Tibial artery (tissue), 4 donors: ENCODE measurements at places on chromosomes 3 and 15.

GRCh38 chr3:171419457-171419856 lies 40.7 kb downstream of the TNIK start:
- no peak for DNase-seq

- DNase-seq = peak; percentile 87
Measured at GRCh38 chr15:93030430-93031102, 58.4 kb downstream of the RGMA start.

DNA sequence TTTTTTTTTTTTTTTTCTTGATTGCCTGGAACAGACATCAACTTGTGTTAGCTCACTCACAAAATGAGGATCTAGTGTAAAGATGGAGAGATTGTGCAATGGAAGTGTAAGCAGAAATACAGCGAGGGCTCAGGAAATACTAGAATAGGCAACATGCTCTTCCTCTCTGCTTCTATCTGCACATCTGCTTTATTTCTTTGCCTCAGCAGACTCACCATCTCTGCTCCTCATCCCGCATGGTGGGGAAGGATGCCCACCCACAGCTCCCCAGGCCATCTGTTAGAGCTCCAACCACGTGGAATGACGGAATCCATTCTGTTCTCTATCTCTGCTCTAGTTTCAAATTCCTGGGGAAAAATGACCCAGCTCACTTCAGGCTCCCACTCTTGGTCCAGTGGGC lies 128.0 kb upstream of the ADAMTS9 start:
- DNase-seq = no peak

DNA sequence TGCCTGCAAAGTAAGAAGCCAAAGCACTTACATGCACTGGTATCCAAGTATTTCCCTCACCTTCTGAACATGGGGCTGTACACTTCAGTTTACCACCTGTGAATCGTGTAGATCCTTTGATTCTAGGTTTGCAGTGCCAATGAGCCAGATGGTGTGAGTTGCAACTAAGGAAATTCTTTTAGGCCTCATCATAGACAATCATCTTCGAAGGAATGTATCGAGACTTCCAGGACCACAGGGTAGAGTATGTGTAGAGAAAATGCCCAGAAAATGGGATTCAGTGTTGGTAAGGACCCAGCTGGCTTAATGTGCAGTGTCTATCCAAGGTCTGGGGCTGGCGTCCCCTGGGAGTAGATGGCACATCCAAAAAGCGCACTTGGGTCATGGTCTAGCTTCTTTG lies 323.2 kb upstream of the TPM1 start:
- no peak for DNase-seq

DNA sequence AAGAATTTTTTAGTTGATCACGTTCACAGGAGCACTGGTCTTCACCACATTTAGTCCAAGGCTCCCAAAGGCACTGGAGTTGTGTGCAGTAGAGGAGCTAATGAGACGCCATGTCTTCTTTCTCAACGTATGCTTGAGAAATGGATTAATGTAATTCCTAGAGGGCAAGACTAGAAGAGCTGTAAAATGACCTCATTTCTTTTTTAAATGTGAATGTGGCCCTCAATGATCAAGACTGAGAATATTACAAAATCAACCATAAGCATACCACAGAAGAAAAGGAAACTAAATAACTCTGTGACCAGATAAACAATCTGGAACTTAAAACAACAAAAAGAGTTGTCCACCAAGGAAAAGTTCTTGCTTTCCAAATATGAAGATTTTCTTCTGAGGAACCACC lies 112.1 kb upstream of the THBS1 start:
- no peak for DNase-seq

- DNase-seq = no peak
Measured at GRCh38 chr3:89964347-89964746, 856.9 kb downstream of the EPHA3 start.

DNA sequence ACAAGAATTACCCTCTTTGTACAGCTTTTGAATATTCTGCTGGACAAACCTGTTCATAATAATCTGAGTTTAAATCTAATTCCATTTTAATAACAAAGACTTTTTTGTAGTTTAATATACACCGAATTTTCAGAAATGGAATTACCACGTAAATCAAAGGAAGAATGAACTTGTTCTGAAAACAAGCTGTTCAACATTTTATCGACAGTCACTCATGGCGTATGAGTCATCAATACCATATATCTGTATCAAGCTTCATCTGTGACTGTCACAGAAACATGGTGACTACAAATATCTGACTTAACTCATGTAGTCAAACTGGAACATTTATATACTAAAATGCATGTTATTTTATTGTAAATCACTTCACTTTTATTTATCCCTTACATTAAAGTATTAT lies 90.0 kb downstream of the EFL1 start:
- DNase-seq = no peak

GRCh38 chr3:126896067-126896441 lies 86.9 kb upstream of the PLXNA1 start:
- peak; percentile 3 for DNase-seq

- no peak for DNase-seq
Measured at GRCh38 chr3:186049001-186049400, 59.9 kb downstream of the ETV5 start.

- peak; percentile 80 for DNase-seq
Measured at GRCh38 chr3:57756528-57757401, 656 bp downstream of the SLMAP start.

DNA sequence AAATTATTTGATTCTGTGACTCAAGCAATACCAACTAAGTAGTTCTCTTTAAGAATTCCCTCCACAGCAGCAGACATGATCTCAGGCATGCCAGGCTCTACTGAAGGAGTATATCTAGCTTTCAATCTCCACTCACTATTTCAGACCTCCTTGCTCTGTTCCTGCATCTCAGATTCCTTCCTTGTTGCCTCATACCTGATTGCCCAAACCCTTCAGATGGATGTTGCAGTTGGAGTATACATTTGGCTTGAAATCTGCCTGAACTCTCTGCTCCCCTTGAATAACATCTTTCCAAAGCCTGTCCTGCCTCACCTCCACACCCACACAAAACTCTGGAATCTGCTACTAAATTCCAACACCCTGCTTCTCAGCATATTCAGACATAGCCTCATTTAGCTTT lies 19.8 kb upstream of the TM4SF4 start:
- no peak for DNase-seq
